ENCODE measurements at places on chromosomes 6 and 20. TPM values are rescaled to one million over a fixed set of nuclear protein-coding genes. Genes with fewer than 3 reads are reported as not detected.

WFDC5 gene
- not detected for total RNA-seq

KCNK15 gene
- total RNA-seq = 0.09 TPM

AIF1 gene
- total RNA-seq = 35.6 TPM

SNAI1 gene
- 0.49 TPM for total RNA-seq

PHF20 gene
- 53.9 TPM for total RNA-seq

MRPL18 gene
- total RNA-seq = 129 TPM

DNA sequence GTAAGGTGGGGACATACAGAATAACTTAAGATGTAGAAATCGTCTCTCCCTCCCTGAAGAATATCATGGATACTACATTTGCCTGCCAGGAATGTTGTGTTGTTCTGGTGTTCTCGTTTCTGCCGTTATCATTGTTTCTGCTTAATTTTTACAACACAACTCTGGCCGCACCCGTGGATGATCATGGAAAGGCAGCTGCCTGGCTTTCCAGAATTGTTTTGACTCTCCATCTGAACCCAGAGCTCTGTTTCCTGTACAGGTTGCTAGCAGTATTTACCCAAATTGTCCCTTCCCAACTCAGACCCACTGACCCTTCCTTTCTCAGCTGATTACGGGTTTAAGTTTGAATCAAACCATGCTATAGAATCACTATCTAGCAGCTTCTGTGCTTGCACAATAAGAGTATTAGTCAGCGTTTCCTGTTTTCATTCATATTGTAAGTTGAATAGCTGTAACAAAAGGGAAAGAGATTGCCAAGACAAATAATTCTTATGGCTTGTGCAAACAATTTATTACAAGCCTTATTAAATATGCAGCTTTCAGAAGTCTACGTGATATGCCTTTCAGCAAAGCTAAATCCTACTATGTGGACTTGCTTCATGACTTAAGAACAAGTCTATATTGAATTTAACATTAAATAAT is 139.0 kb downstream of the MTHFD1L start:
- H3K4me3 ChIP-seq = no peak overlapping the region
- H3K36me3 ChIP-seq = no peaks in the 10 kb centered on the region
- no peaks in the 10 kb centered on the region for H3K27me3 ChIP-seq
- no peak overlapping the region for H3K27ac ChIP-seq
- DNase-seq = no peak

GRCh38 chr6:35919085-35919826 is 1.6 kb downstream of the SRPK1 start:
- H3K36me3 ChIP-seq = no peaks in the 10 kb centered on the region
- peak overlapping the region; percentile 60 for H3K27ac ChIP-seq
- peaks cover 31% of the 10 kb centered on the region for H3K4me1 ChIP-seq
- peak overlapping the region; percentile 81 for H3K4me3 ChIP-seq
- H3K27me3 ChIP-seq = no peaks in the 10 kb centered on the region

- no peak for DNase-seq
- no peak overlapping the region for H3K27ac ChIP-seq
- no peaks in the 10 kb centered on the region for H3K4me1 ChIP-seq
- H3K27me3 ChIP-seq = no peaks in the 10 kb centered on the region
- H3K4me3 ChIP-seq = no peak overlapping the region
Measured at GRCh38 chr6:115712291-115712961, 348.3 kb downstream of the FRK start.

OVOL2 gene
- total RNA-seq = not detected

GRCh38 chr6:10556589-10556988 is 35.4 kb downstream of the GCNT2 start:
- H3K27me3 ChIP-seq = no peaks in the 10 kb centered on the region
- H3K4me1 ChIP-seq = no peaks in the 10 kb centered on the region
- no peak for DNase-seq
- H3K36me3 ChIP-seq = no peaks in the 10 kb centered on the region
- H3K27ac ChIP-seq = no peak overlapping the region

ATP6V1G2 gene
- total RNA-seq = 0.94 TPM

TNF gene
- 207 TPM for total RNA-seq

DNA sequence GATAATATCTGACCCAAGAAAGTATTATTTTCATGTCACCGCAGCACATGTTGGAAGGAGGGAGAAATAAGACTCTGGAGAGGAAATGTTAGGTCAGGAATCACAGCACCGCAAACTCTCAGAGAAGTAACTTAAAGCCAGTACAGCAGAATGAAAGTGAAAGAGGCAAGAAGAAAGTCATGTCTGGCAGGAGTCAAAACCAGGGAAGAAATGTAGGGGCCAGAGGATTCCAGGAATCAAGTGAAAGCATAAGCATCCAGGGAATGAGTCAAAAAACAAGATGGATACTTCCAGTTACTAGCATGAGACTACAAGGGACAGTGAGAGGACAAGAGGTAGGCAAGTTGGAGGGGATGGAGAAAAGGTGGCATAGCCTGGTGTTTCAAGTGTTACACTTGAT is 80.4 kb downstream of the AK9 start:
- no peak overlapping the region for H3K4me3 ChIP-seq
- H3K36me3 ChIP-seq = no peaks in the 10 kb centered on the region
- no peaks in the 10 kb centered on the region for H3K4me1 ChIP-seq
- no peak overlapping the region for H3K27ac ChIP-seq
- no peak for DNase-seq
- H3K27me3 ChIP-seq = no peaks in the 10 kb centered on the region

NOL4L gene
- 15.8 TPM for total RNA-seq

DNA sequence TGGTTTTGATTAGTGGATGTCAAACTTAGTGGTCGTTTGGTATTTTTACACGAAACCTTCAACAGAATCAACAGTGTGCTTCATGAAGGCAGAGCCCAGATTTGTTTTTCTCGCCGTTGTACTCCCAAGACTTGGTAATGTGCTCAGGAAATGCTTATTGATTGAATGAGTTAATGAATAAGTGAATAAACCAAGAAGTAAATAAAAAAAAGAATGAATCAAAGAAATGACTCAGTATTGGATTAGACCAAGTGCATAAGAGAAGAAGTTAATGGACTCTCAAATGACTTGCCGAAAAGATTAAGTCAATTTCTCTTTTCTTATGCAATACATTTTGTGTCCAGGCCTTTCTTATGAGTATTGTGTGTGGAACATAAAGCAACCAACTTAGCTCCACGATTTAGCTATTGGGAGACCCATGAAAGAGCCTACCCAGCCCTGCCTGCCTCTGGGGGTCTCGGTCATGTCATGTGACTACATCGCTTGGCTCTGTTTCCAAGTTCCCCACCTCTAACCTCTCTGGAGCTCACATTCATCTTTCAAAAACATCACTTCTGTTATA is 10.6 kb upstream of the FUCA2 start:
- no peaks in the 10 kb centered on the region for H3K36me3 ChIP-seq
- H3K27me3 ChIP-seq = no peaks in the 10 kb centered on the region
- no peak overlapping the region for H3K4me3 ChIP-seq
- H3K27ac ChIP-seq = no peak overlapping the region

RBPJL gene
- not detected for total RNA-seq

WFDC10B gene
- not detected for total RNA-seq

- no peaks in the 10 kb centered on the region for H3K4me1 ChIP-seq
- no peak for DNase-seq
- H3K36me3 ChIP-seq = no peaks in the 10 kb centered on the region
- H3K27me3 ChIP-seq = no peaks in the 10 kb centered on the region
- H3K27ac ChIP-seq = no peak overlapping the region
Measured at GRCh38 chr6:110158479-110158878, 21.0 kb downstream of the WASF1 start.

- H3K27ac ChIP-seq = no peak overlapping the region
- H3K4me1 ChIP-seq = no peaks in the 10 kb centered on the region
- no peak overlapping the region for H3K4me3 ChIP-seq
- no peaks in the 10 kb centered on the region for H3K27me3 ChIP-seq
Measured at GRCh38 chr6:136113736-136114173, 136.4 kb downstream of the MTFR2 start.

MUCL3 gene
- not detected for total RNA-seq

- H3K36me3 ChIP-seq = no peaks in the 10 kb centered on the region
- DNase-seq = no peak
- no peaks in the 10 kb centered on the region for H3K27me3 ChIP-seq
- peaks cover 60% of the 10 kb centered on the region for H3K4me1 ChIP-seq
Measured at GRCh38 chr6:156807795-156808194, 30.6 kb downstream of the ARID1B start.

DNA sequence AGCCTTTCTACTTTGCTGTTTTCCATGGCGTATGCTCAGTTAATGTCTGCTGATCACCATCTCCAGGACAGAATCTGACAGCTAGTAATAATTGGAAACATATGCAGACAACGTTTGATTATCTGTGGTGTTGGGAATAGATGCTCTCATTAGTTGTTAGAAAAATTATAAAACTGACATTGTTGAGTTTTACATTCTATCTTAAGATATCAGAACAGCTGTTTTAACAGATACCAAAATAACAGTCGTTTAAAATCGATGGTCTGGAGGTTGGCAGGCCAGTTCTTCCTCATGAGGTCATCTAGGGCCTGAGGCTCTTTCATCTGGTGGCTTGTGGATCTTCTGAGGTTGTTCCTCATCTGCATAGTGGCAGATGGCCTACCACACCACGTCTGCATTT is 137.6 kb downstream of the AIG1 start:
- no peak overlapping the region for H3K27ac ChIP-seq
- no peaks in the 10 kb centered on the region for H3K4me1 ChIP-seq
- DNase-seq = no peak
- H3K27me3 ChIP-seq = no peaks in the 10 kb centered on the region
- no peaks in the 10 kb centered on the region for H3K36me3 ChIP-seq

- no peak for DNase-seq
- H3K36me3 ChIP-seq = no peaks in the 10 kb centered on the region
- H3K27me3 ChIP-seq = no peaks in the 10 kb centered on the region
- no peak overlapping the region for H3K27ac ChIP-seq
- peaks cover 11% of the 10 kb centered on the region for H3K4me1 ChIP-seq
Measured at GRCh38 chr6:26556263-26557070, 18.3 kb downstream of the HMGN4 start.

DNA sequence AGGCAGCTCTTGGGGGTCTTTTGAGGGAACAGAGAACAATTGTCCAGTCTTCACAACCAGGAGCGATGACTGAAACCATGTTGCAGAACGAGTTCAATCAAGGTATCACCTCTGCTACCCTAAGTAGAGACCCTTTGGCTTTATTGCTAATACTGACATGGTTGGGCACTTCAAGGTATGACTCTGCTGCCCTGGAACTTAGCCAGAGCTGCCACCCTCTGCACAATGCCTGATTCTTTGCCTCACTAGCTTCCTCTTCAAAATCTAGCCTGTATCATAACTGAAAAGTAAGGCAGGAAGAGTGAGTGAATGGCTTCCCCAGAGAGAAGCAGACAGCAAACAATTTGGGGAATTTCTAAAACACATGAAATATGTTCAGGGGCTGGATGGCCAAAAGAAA is 592.7 kb upstream of the NRSN1 start:
- no peak overlapping the region for H3K27ac ChIP-seq
- no peak overlapping the region for H3K4me3 ChIP-seq
- DNase-seq = no peak
- no peaks in the 10 kb centered on the region for H3K36me3 ChIP-seq
- no peaks in the 10 kb centered on the region for H3K27me3 ChIP-seq

- no peaks in the 10 kb centered on the region for H3K4me1 ChIP-seq
- H3K36me3 ChIP-seq = no peaks in the 10 kb centered on the region
- H3K27me3 ChIP-seq = no peaks in the 10 kb centered on the region
- H3K4me3 ChIP-seq = no peak overlapping the region
- DNase-seq = no peak
Measured at GRCh38 chr6:72769459-72770125, 147.7 kb downstream of the KCNQ5 start.

PRL gene
- total RNA-seq = not detected

DNA sequence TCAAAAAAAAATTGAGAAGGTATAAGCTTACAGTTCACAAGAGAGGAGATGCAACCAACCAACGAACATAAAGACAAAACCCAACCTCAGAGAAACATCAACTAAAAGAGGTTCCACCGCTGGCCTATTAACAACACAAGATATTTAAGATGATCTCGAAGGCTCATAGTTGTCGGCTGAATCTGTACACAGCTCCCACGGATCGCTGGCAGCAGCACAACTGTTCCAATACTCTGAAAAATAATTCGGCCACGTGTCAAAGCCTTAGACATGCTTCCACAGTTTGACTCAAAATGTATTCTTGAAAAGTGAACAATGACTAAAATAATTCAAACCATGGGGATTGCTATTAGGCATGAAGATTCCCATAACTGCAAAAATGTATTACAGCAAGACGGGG is 13.7 kb downstream of the EXOC2 start:
- DNase-seq = no peak
- H3K36me3 ChIP-seq = no peaks in the 10 kb centered on the region
- no peak overlapping the region for H3K27ac ChIP-seq
- peaks cover 9% of the 10 kb centered on the region for H3K4me1 ChIP-seq
- no peaks in the 10 kb centered on the region for H3K27me3 ChIP-seq
- no peak overlapping the region for H3K4me3 ChIP-seq

GRCh38 chr20:35991142-35991771 is 22.9 kb downstream of the CNBD2 start:
- H3K4me3 ChIP-seq = no peak overlapping the region
- DNase-seq = no peak
- no peak overlapping the region for H3K27ac ChIP-seq
- H3K36me3 ChIP-seq = no peaks in the 10 kb centered on the region
- peaks cover 5% of the 10 kb centered on the region for H3K27me3 ChIP-seq

DNA sequence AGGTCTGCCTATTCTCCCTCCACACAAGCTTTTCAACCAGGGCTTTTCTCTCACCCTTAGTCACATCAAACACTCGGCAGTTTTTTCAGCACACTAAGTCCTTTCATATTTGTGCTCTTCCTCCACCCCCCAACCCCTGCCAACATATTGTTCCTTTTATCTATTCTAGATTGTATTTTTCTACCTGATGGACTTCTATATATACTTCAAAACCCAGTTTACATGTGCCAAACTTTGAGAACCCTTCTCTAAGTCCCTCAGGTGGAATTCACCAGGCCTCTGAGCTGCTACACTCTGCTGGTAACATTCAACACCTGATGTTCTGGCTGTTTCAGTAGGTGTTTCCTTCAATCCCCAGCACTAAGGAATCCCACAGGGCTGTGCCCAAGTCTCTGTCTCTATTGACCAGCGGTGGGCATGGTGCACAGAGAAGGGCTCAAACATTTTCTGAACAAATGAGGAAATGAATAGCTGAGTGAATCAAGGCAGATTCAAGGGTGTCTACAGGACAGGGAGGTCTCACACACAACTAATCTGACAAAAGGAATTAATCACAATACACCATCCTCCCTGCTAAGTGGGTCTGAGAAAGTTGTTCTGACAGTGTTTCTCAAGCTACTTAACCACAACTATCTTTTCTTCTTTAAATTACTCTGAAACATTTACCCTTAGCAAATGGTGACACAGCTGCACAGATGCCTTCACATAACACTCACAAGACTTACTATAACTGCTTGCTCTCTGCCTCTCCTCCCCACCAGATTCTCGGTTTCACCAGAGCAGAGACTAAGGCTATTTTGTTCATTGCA is 166.5 kb downstream of the TSHZ2 start:
- H3K27ac ChIP-seq = no peak overlapping the region
- H3K4me1 ChIP-seq = peaks cover 4% of the 10 kb centered on the region
- no peaks in the 10 kb centered on the region for H3K36me3 ChIP-seq
- H3K4me3 ChIP-seq = no peak overlapping the region
- no peaks in the 10 kb centered on the region for H3K27me3 ChIP-seq
- no peak for DNase-seq

- H3K36me3 ChIP-seq = no peaks in the 10 kb centered on the region
- H3K27me3 ChIP-seq = peaks cover 13% of the 10 kb centered on the region
- DNase-seq = peak; percentile 60
- H3K4me3 ChIP-seq = no peak overlapping the region
- peaks cover 6% of the 10 kb centered on the region for H3K4me1 ChIP-seq
- H3K27ac ChIP-seq = no peak overlapping the region
Measured at GRCh38 chr6:112163295-112164257, 76.2 kb downstream of the FAM229B start.

TP53TG5 gene
- not detected for total RNA-seq

Measured in CD8-positive, alpha-beta memory T cell (primary cell).